ENCODE measurements at places on chromosomes 4 and X.

GRCh38 chr4:125992891-125993290 is 678.1 kb downstream of the FAT4 start:
- no peak for DNase-seq

GRCh38 chr4:93384887-93385286 is 443.7 kb upstream of the ATOH1 start:
- no peak for DNase-seq

GRCh38 chrX:144801786-144802185 is 445.5 kb upstream of the SPANXN1 start:
- DNase-seq: no peak

DNA sequence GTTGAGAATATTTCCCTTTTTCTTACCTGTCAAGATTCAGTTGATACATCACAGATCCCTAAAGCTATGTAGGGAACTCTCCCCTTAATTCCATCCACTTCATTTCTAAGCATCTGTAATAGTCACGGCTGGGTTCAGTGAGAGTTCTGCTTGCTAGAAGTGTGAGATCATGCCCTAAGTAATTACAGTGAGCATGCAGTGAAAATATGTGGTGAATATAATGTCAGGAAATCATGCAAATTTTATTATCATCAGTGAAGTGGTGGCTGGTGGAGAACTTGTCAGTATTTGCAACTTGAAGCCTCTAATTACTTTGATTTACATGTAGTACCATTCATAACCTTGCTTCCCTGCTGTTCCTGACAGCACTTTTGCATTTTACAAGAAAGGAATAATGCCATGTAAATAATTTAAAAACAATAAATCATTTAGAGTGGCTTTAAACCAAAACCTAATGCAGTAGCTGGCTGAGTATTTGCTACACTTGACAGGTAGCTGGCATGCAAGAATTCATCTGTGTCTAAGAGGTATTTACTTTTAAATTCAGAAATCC is 28.3 kb upstream of the CFAP299 start:
- no peak for DNase-seq

All from CD4-positive, alpha-beta T cell treated with Interleukin-12 subunit alpha and Interleukin-12 subunit beta, for 1 hour (primary cell).